ENCODE measurements at places on chromosomes 2 and 18.
A peak's percentile ranks its signal among the peaks of the same experiment; 100 is the strongest.

- no peak for DNase-seq
These were observed 32.1 kb downstream of the ATOH8 start for GRCh38 chr2:85785871-85786270.

GRCh38 chr2:21710031-21710430, 586.3 kb downstream of the TDRD15 start:
- DNase-seq, result no peak

DNA sequence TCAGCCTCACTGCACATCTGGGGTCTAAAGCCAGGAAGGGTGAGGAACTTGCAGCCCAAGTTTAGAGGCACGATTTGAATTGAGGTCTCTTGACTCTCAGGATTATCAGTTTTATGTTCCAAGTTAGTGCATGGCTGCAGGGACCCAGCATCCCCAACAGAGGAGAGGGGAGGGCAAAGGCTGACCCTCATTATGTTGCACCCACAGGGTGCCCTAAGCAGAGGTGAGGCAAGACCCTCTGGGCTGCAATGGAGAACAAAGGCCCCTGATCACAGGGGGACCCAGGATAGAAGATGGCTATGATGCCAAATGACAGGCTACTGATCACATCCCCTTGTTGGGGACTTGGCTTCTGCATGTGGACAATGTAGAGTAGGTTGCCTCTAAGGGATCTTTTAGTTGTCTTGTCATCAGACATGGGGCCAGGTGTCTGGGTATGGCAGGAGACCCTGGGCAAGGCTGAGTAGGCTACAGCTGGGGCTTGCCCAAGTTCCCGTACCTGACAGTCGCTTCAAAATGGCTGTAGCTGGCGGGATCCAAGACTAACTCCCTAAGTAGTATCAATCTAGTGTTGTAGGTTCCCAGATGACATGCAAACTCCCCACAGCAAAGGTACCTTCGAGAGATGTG, 4.5 kb upstream of the GDF7 start:
- no peak for DNase-seq

DNA sequence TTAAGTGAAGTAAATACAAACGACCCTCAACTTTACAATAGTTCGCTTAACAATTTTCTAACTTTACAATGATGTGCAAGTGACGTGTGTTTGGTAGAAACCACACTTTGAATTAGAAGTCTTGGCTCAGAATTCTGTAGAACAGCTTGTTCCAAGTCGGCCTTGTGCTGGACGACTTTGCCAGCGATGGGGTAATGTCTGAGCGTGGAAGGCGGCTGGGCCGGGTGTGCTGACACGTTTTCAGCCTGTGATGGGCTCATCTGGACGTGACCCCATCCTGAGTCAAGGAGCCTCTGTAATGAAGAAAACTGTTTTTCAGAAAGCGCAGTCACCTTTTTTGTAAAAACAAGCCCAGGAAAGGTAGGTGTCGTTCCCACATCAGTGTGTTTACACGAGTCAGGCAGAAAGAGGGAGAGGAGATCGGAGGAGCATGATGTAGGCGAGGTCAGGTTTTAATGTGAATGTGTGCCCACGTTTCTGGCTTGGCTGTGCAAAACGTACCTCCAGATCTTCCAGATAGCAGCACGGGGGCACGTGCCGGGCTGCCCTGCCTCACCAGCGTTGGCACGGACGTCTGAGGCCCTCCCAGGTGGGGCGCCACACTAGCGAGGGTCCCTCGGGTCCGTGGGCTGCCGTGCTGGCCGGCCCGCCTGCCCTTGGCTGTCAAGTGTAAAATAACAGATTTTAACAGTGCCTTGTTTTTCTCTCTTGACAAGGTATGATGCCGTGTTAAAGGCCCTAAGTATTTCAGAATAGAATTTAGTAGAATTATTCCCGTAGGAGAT, 54.6 kb downstream of the CTDP1 start:
- DNase-seq, result no peak

DNA sequence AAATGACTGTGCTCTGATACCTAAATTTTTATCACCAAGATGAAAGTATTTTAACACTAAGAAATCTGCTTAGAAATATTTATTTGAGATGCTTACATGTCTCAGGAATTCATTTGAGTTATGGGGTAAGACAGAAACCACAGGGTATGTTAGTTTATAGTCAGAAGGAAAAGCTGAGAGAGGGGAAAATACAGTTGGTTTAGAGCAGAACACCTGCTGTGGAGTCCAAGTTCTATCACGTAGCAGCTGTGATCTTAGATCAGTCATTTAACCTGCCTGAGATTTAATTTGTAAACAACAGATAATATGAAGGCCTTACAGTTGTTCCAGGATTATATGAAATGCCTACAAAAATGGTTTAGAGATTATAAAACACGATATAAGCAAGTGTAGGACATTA, 29.0 kb downstream of the PDE6D start:
- DNase-seq, result no peak

DNA sequence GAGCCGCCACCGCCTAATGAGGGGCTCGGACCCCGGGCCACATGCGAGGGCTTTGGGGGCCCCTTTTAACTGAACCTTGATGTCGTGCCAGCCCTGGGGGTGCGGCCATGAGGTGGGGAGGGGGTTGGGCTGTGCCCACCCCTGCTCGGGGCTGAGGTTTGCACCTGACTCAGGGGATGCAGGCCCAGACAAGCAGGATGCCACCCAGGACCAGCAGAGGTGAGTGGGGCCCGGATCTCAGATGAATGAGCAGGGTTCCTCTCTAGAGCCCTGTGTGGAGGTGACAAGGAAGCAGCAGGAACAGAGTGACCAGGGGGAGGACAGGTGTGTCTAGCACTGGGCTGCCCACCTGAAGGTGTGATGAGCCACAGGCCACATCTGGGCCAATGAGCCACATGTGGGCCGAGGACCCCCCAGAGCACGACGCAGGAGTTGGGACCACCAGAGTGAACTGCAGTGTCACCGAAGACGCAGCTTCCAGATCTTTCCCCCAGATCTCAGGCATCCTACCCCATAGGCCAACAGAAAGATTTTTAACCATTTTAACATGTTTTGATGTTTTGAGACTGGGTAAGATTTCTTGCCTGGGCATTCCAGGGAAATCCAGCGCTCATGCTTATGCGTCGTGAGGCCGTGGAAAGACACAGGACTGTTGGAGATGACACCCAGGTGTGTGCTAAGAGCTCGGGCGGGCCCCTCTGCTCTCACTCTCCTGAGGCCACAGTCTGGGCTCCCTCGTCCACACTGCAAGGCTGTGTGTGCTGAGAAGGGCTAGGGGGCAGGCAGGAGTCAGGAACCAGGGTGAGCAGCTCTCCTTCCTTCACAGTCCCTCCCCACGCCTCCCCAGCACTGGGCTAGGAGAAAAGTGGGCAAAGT, 73.6 kb downstream of the DDX1 start:
- DNase-seq, result no peak

DNA sequence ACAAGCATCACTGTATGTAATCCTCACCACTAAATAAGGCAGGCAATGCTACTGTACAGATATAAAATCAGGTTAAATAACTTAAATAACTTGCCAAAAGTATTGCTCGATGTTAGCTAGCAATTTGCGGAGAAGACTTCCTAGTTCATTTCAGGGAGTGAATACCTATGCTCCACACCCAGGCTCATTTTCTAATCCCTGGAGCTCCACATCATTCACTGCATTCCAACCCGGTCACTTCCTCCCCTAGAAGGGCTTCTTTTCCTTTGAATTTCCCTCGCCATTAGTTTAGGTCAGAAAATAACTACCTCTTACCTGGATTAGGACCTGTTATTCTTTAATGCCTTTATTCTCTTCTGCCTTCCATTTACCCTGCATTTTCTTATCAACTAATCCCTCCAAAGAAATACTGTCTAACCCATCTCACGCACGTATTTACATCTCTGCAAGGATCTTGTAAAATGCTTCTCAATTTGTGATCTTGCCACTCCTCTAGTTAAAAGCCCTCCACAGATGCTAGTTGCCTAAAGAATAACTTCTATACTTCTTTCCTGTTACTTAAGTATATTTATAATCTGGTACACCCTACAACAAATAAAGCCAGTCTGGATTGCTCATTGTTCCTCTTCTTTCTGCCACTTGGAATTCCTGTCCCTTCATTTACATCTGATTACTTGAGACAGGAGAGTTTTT, 599.8 kb downstream of the NRXN1 start:
- DNase-seq, result no peak

DNA sequence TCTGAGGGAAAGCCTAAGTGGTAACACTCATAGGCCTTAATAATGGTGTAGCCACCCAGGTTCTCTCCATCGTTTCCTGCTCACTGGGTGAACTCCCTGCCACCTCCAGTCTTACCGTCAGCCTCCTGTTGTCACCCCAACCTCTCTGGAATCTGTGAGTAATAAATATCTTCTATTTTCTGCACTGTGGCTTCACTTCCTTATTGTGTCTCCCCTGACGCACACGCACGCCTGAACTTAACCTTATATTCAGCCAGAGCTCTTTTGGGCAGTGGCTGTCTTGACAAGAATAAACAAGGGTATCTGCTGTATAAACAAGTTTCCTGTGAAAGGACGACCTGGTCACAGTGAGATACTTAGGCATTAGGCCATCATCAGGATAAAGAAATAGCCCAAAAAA, 467.2 kb downstream of the SPAG16 start:
- no peak for DNase-seq

GRCh38 chr2:217168496-217168895, 308.6 kb upstream of the TNP1 start:
- DNase-seq, result no peak

GRCh38 chr2:102703748-102704147, 58.1 kb upstream of the TMEM182 start:
- DNase-seq, result peak; percentile 46

- DNase-seq, result no peak
These were observed 133.7 kb downstream of the GALNT3 start for GRCh38 chr2:165660361-165660760.

- peak; percentile 17 for DNase-seq
These were observed 43.3 kb downstream of the OSBPL6 start for GRCh38 chr2:178237488-178238153.

- DNase-seq, result peak; percentile 50
These were observed 631 bp downstream of the RPL31 start for GRCh38 chr2:101002562-101003277.

Data from GM23248 (cell line).